ENCODE measurements at places on chromosomes 13 and 19.

GRCh38 chr19:35414442-35414841, 33.6 kb upstream of the FFAR2 start:
- DNase-seq, result no peak

DNA sequence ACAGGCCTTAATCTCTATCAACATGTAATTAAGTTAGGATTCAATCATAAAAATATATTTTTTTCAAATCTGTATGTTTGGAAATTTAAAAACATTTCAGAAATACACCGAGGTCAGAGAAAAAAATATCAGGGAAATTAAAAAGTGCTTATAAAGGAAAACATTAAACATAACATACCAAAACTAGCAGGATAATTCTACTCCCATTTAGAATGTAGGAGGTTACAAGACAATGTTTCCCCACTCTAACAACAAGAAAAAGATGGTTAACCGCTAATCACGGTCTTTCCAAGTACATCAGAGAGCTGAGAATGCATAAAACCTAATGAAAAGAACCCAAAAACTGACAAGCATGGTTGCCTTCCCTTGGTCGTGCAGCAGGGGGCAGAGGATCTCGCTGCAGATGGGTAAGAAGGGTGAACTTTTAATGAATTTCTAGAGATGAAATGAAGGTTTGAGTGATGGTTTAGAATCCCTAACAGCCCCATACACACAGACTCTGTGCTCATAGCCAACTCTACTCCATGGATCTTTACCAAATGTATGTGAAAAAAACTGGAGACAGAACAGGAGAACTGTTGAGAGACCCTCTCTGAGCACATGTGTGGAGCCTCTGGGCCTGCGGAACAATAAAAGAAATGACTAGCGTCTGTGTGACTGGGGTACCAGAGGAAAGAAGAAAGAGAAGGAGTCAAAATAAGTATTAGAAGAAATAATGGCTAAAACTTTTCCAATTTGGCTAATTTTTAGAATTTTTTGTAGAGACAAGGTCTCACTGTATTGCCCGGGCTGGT, 51.3 kb upstream of the LSM14A start:
- DNase-seq, result no peak

DNA sequence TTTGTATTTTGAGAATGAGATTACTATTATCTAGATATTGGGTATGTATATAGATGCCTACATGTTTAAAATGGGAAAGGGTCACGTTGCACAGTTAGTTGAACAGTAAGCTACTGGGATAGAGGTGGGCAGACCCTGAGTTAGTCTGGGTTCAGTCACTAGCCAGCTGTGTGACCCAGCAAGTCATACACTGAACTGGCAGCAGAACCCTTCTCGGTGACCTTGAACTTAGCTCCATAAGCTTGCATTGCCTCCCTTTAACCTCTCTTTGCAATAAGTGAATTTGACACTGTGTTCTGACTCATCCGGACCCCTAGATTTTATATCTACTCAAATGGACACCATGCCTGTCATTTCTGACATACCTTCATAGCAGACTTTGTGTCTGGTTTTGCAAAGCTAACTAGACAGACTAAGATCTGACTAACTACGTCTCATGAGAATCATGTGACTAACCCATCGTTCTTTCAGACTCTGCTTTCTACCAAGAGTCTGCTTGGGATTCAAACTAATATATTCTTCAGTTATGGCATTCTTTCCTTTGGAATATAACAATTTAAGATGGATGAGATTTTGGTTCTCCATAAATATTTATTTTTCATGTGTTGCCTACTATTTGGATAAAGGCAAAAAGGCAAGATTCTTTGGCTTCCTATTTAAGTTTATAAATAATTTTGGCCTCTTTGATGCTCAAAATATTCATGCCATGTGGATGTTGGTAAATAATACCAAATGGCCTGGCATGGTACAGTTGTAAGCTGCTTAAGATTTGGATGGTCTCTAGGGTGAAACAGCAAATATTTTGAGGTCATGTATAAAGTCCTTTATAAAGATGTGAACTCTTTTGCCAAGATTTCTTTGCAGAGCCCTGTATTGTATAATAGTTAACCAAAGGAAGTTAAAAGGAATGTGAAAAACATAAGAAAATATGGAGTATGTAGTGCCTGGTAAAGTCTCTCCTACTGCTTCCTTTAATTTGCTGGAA, 159.3 kb downstream of the ITGBL1 start:
- no peak for DNase-seq

- DNase-seq, result no peak
Measured at GRCh38 chr19:45376045-45376724, 5.8 kb upstream of the ERCC2 start.

GRCh38 chr19:49470615-49470978, 3.4 kb upstream of the FLT3LG start:
- DNase-seq, result no peak
